ENCODE measurements at places on chromosomes 3 and 15.

GRCh38 chr3:59040902-59041301, 8.9 kb downstream of the CFAP20DC start:
- no peak for DNase-seq

DNA sequence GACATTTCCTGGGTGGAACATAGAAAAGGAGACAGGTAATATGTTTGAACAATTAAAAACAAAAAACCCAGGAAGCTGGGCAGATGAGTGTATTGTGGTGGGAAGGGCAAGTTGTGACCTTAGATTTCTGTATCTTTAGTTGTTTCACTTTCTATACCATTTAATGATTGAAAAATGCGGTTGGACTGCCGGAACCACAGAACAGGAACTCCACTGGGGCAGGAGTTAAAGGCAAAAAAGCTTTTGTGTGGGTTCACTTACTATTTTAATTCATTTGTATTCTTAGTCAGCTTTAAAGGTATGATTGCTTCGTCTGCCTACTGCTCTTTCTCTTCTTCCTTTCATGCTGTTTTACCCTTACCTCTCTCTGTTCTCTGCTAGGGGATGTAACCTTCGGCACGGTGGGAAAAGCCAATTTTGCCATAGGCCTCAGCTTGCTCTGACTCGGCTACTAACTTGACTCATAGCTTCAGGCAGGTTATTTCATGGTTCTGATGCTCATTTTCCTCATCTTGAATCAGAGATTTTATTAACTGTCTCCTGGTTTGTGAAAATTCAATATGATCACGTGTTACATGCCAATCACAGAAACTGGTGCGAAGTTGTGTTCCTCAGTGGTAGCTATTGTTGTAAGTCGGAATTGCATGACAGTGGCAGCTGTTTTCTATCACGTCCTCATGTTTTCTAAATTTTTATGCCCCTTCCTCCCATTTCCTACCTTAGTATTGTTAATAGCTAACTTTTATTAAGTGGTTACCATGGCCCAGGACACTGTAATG, 1.6 kb upstream of the MCTP2 start:
- peak; percentile 37 for DNase-seq

DNA sequence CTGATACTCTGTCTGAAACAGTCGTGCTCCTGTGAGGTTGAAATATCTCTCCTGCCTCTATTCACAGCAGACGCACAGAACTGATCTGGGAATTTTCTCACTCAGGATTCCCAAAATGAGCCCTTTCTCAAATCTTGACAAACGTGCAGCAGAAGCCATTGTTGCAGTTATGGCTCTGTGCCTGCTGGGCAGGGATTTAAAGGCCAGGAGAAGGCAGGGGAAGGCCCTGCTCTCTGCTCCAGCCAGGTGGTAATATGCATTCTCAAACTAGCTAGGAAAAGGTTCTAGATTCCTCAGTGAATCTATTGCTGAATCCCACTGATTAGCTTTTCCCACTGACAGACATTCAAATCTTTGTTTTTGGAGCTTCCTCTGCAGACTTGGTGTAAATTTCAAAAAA, 2.2 kb downstream of the MINAR1 start:
- DNase-seq, result no peak

GRCh38 chr3:152159328-152159727, 109.4 kb upstream of the MBNL1 start:
- DNase-seq, result peak; percentile 64

GRCh38 chr15:85475317-85475701, 94.9 kb downstream of the AKAP13 start:
- no peak for DNase-seq

DNA sequence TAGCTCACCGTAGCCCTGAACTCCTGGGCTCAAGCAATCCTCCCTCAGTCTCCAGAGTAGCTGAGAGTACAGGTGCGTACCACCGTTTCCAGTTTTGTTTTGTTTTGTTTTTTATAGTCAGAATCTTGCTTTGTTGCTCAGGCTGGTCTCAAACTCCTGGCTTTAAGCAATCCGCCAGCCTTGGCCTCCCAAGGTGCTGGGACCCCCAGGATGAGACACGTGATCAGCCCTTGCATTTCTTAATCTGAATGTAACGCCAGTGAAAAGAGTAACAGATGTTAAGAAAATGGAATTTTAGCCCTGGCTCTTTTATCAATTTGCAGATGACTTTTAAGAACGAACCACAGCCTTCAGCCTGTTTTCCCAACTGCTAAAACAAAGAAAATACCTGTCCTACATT, 451.3 kb downstream of the SHQ1 start:
- no peak for DNase-seq

GRCh38 chr3:142650001-142650693, 54.0 kb downstream of the PLS1 start:
- peak; percentile 11 for DNase-seq

- DNase-seq, result peak; percentile 68
Measured at GRCh38 chr3:196563721-196564225, 4.6 kb downstream of the WDR53 start.

GRCh38 chr3:41167722-41168497, 31.4 kb upstream of the CTNNB1 start:
- no peak for DNase-seq

- no peak for DNase-seq
Measured at GRCh38 chr3:4471907-4472306, 4.8 kb upstream of the SUMF1 start.

- peak; percentile 9 for DNase-seq
Measured at GRCh38 chr15:82178061-82178460, 84.5 kb downstream of the EFL1 start.
